IMR-90 (cell line): ENCODE measurements at places on chromosomes 13 and 19. TPM values are rescaled to one million over a fixed set of nuclear protein-coding genes. Genes with fewer than 3 reads are reported as not detected.

GRCh38 chr19:50858886-50859285 lies 4.2 kb downstream of the KLK3 start:
- no peaks in the 10 kb centered on the region for H3K36me3 ChIP-seq
- H3K4me1 ChIP-seq, result no peaks in the 10 kb centered on the region
- DNase-seq, result no peak
- no peak overlapping the region for H3K4me3 ChIP-seq
- H3K27me3 ChIP-seq, result peaks cover 4% of the 10 kb centered on the region; the same call in 1 of the 2 replicates

GRCh38 chr13:44151474-44151873 lies 222.2 kb upstream of the SERP2 start:
- no peak overlapping the region for H3K27ac ChIP-seq
- H3K4me3 ChIP-seq, result no peak overlapping the region
- no peaks in the 10 kb centered on the region for H3K36me3 ChIP-seq

- DNase-seq, result no peak
- H3K4me1 ChIP-seq, result no peaks in the 10 kb centered on the region
- H3K27ac ChIP-seq, result no peak overlapping the region
- H3K36me3 ChIP-seq, result no peaks in the 10 kb centered on the region
These were observed 3.6 kb downstream of the TUBB4A start for GRCh38 chr19:6498294-6499036.

GRCh38 chr13:70090036-70090723 lies 17.4 kb upstream of the ATXN8OS start:
- H3K4me3 ChIP-seq, result no peak overlapping the region

- peaks cover 27% of the 10 kb centered on the region for H3K4me1 ChIP-seq
- H3K36me3 ChIP-seq, result peaks cover 15% of the 10 kb centered on the region
- H3K4me3 ChIP-seq, result no peak overlapping the region
- DNase-seq, result no peak
These were observed 3.0 kb downstream of the LATS2 start for GRCh38 chr13:21058361-21058760.

- no peaks in the 10 kb centered on the region; the same call in 1 of the 2 replicates for H3K4me1 ChIP-seq
- H3K27ac ChIP-seq, result no peak overlapping the region
- H3K27me3 ChIP-seq, result no peaks in the 10 kb centered on the region
These were observed 26.7 kb downstream of the FLT1 start for GRCh38 chr13:28468023-28468915.

The U2AF1L4 gene
- 15.0 and 15.6 TPM in 2 replicates for polyA plus RNA-seq

The ZNF112 gene
- polyA plus RNA-seq, result 1.4 and 2.1 TPM in 2 replicates
